ENCODE measurements at places on chromosomes 7 and 10. TPM values are rescaled to one million over a fixed set of nuclear protein-coding genes. Genes with fewer than 3 reads are reported as not detected.

GRCh38 chr7:30549931-30550493, 44.7 kb upstream of the GARS1 start:
- no peak for DNase-seq

- DNase-seq: peak; percentile 95
Observed at GRCh38 chr7:115340828-115341227, 418.9 kb downstream of the MDFIC start.

DNA sequence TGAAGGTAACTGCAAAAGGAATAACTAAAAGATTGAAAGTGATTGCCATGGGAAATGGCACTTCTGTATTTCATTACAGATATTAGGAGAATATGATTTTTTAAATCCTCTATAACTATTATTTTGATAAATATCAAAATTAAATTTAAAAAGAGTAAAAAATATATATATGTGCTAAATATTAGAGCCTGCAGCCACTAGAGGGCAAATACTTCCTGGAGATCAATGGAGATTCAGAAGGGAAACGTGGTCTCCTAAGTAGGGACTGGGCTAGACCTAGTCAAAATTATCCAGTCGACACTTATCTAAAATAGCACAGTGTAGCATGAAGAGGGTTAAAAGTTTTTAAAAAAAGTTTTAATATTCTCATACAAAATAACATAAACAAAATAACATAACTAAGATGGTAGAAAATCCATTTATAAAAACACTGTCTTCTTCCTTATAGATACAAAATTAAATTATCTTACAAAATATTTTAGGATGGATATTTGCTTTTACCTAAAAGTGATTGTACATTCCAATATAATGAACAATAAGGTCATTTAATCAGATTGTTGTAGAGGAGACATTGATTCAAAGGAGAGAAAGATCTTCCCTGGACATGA, 434.3 kb downstream of the MDFIC start:
- DNase-seq: no peak

DNA sequence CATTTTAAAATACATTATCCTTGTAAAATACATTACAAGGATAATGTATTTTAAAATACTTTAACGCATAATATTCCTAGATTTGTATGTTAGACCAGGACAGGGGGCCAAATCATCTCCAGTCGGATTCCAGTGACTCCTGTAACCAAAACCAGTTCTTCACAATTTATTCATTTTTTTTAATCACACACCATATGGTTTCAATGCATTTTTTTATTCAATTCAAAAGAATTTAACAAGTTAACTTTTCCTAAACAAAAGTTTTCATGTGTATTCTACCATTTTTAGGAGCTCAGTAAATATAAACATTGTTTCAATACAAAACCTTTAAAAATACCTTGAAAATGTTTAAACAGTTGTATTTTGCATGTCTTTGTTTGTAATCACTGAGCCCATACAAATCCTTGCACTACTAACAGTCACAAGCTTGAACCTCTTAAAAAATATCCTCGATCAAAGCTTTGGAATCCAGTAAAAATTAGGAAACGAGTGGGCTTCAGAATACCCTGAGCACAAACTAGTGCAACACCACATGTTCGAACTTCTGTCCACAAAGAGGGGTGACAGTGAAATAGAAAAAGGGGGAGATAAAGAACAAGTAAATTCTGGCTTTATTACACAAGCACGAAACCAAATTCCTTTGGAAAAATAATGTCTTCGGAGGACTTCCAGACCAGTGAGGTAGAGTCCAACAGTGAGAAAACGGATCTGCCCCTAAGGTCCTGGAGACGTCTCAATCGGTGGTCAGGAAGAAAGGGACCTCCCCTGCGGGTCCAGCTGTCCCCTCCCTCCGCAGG, 1.6 kb downstream of the CCDC71L start:
- no peak for DNase-seq

GRCh38 chr10:116126954-116127695, 145.9 kb downstream of the GFRA1 start:
- peak; percentile 46 for DNase-seq

Gene LBX1
- polyA plus RNA-seq: not detected

Gene LFNG
- 15.9 TPM for polyA plus RNA-seq

All from foreskin keratinocyte (primary cell).